ENCODE measurements at places on chromosomes 2 and 18.

- no peak for DNase-seq
Observed at GRCh38 chr2:153373510-153374279, 104.9 kb downstream of the RPRM start.

DNA sequence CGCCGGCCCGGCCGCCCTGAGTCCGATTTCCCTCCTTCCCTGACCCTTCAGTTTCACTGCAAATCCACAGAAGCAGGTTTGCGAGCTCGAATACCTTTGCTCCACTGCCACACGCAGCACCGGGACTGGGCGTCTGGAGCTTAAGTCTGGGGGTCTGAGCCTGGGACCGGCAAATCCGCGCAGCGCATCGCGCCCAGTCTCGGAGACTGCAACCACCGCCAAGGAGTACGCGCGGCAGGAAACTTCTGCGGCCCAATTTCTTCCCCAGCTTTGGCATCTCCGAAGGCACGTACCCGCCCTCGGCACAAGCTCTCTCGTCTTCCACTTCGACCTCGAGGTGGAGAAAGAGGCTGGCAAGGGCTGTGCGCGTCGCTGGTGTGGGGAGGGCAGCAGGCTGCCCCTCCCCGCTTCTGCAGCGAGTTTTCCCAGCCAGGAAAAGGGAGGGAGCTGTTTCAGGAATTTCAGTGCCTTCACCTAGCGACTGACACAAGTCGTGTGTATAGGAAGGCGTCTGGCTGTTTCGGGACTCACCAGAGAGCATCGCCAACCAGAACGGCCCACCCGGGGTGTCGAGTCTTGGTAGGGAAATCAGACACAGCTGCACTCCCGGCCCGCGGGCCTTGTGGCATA, 4.6 kb downstream of the SIX2 start:
- DNase-seq: no peak

DNA sequence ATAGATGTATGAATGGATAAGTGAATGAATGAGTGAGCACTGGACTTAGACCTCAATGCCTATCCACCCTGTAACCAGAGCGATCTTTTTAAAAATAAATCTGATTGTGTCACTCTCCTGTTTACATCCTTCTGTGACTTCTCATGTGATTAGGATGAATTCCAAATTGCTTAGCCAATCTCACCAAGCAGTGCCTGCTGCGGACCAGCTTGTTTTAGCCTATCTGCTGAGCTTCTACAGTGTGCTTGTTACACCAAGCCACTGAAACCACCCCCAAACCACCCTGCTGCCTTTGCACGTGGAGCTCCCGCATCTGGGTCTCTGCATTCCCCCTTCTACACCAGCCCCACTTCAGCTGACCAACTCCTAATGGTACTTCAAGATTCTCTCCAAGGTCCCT, 265.4 kb downstream of the EN1 start:
- no peak for DNase-seq

- no peak for DNase-seq
Observed at GRCh38 chr2:83615511-83615910, 843.6 kb downstream of the SUCLG1 start.

DNA sequence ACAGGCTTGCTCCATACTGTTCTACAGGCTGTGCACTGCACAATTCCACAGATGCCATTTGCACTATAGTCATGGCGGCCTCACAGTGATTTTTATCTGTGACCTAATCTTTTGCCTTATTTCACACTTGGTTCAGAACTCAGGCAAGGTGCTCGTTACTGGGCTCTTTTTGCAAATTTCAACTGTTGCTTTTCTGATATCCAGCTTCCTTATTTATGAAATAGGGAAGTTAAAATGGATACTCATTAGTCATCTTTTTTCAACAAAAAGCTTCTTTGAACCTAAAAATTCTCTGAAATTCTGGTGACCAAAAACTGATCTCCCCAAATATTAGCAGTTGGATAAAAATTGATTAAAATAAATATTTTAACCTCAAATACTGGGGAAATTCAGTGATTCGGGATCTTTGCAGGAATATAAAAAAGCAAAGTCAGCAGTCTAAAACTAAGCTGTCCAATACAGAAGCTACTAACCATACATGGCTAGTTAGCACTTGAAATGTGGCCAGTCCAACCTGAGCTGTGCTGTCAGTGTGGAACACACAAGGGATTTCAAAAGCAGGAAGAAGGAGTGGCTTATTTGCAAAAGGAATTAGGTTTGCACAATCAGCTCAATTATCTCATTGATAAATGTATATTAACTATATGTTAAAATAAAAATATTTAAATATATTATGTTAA, 134.4 kb downstream of the COL4A4 start:
- DNase-seq: no peak

DNA sequence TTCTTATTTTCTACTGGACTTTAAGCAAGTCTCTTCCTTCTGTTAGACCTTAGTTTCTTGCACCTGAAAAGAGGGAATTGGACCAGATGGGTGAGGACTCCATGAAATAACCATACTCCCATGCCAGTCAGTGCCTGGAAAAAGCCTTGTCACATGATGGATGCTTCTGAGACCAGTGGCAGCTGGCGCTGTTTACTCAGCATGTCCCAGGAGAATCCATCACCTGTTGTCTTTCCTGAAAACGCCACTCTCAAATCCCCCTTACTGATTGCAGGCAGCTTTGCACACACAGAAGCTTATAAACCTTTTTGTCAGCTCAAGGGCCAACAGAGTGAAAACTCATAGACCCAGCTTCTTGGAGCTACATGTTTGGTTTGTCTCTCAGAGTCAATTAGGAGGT, 117.6 kb downstream of the POLE4 start:
- no peak for DNase-seq

- no peak for DNase-seq
Observed at GRCh38 chr18:33307520-33307919, 133.0 kb downstream of the CCDC178 start.

GRCh38 chr2:44692821-44693220, 248.7 kb upstream of the SIX3 start:
- no peak for DNase-seq

GRCh38 chr2:15298770-15299169, 262.4 kb downstream of the NBAS start:
- DNase-seq: no peak

- no peak for DNase-seq
Observed at GRCh38 chr18:79488311-79489050, 92.8 kb downstream of the NFATC1 start.

DNA sequence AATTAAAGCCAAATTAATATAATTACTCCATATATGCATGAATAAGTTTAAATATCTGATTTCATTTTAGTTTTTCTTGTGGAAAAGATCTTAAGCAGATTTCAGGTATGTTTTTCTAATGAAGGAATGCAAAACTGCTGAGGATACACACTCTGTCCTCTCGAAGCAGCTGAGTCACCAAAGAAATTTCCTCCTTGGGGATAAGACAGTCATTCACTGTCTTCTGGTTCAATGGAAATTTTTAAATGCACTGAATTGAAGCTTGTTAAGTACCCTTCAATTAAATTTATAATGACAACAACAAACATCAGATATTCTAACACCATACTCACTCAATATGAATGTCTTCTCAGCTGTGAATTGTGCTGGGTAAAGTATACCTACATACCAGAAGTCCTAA, 101.5 kb upstream of the DNER start:
- no peak for DNase-seq

DNA sequence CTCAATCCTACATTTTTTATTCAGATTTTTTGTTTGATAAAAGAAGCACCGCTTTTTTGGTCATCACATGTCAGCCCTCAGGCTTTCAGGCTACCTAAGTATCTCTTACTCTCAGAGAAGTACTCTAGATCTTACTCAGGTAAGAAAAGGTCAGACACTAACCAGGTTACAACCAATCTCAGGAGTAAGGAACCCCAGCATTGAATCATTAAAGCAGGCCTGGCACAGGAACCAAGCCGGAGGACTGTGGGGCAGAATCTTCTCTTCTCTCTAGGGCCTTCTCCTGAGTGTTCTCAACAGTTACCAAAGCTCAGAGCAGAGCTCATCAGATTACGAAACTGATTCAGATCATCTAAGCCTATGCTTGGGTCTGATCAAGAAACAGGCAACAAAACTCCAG, 28.2 kb downstream of the RBMS1 start:
- no peak for DNase-seq

DNA sequence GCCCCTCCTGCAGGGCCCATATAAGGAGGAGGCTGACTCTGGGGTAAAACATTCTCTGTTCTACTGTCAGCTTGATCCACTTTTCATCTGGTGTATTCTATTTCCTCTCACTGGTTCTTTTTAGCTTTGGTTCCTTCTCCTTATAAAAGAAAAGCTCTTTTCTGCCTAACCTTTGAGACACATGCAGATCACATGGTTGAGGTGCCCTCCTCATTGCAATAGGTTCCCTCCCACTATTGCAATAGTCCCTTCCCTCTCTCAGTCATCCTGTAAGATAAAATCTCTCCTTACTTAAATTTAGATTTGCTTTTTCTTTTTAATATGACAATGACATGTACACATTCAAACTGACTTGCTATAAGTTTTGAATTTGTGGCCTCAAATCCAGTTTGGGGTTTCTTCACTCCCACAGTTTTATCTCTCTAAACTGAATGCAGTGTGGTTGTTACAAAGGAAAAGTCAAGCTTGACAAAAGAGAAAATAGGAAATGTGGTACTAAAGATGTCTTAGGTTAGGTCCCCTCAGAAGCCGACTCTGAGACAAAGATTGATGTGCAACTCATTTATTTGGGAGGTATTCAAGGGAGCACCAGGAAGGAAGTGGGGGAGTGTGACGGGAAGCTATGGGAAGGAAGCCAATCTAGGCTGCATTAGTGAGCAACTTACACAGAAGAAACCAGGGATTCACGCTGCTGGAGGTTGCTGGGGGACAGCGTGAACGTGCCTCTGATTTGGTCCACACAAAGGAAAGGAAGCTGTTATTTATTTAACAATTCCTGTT, 127.6 kb upstream of the LINC00305 start:
- no peak for DNase-seq

- peak; percentile 70 for DNase-seq
Observed at GRCh38 chr2:218217360-218218267, 625 bp downstream of the ARPC2 start.

GRCh38 chr2:197309691-197310231, 819 bp downstream of the ANKRD44 start:
- DNase-seq: peak; percentile 70

DNA sequence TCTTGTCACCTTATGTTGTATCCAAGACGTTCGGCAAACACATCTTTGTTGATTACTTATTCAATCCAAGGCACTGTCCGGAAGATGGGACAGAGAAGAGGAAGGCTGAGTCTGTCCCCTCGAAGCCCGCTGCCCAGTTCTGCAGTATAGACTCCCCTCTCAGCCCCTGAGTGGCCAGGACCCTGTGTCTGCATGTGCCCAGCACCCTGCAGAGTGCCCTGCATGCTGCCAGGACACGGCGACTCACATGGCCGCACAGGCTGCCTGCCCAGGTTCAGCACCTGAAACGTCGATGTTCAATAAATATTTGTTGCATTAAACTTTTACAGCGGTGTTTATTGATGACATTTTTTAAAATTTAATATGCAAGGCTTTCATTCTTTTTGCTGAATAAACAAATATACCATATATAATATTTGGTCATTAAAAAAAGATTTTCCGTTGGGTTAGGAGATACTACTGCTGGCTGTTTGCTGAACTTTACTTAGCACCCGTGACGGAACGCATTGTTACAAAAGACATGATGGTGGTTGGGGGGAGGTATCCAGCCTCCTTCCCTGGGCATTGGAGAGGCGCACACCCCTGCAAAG, 146.5 kb downstream of the PTGR3 start:
- no peak for DNase-seq

DNA sequence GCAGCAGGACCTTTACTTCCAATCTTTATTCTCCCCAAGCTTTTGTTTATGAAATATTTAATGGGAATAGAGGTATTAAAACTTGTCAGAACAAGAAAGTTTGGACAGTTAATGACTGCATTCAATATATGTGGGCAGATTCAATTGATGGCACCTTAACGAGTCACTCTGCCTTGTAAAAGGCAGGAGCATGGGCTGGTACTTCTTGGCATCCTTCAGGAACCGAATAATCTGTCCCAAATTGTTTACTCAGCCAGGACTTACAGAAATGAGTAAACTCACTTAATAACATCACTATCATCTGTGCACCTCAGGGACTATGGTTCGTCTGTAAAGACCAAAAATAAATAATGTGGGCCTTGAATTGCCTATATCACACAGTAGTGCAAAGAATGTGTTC, 1280.3 kb upstream of the TMEFF2 start:
- DNase-seq: no peak

- no peak for DNase-seq
Observed at GRCh38 chr2:3038636-3039035, 339.0 kb downstream of the EIPR1 start.

GRCh38 chr2:714005-714741, 37.0 kb upstream of the TMEM18 start:
- no peak for DNase-seq

- no peak for DNase-seq
Observed at GRCh38 chr2:120858361-120859106, 122.9 kb downstream of the GLI2 start.

GRCh38 chr2:212713681-212714080, 175.1 kb upstream of the ERBB4 start:
- no peak for DNase-seq

- no peak for DNase-seq
Observed at GRCh38 chr2:204108781-204109295, 172.3 kb downstream of the ICOS start.

DNA sequence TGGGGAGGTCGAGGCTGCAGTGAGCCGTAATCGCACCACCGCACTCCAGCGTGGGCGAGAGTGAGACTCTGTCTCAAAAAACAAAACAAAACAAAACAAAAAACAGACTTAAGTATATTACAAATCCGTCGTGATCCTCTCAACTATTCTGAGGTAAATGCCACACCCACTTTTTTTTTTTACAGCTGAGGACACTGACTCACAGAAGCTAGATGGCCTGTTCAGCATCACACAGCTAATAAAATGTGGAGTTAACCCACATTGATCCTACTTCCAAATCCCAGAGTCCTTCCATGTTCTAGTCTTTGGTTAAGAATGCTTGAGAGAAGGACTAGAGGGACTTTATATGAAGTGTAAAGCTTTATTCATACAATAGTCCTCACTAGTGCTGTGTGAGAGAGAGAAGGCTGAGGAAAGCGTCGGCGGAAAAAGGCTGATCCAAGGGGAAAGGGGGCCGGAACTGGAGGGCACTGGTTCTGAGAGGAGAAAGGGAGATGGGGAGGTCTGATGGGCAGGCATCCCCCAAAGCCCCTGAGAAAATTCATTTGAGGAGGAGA, 627 bp downstream of the RNF25 start:
- DNase-seq: no peak

DNA sequence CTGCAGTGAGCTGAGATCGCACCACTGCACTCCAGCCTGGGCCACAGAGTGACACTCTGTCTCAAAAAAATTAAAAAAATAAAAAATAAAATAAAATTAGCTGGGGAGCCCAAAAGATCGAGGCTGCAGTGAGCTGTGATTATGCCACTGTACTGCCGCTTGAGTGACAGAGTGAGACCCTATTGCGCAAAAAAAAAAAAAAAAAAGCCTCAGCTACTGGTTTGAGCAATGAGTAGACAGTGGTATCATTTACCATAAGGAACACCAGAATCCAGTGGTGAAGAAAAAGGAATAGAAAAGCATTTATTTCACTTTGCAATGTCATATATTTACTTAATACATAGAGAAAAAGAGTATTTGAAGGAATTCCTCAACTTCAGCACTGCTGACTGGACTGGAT, 3.0 kb downstream of the SAP130 start:
- DNase-seq: no peak

GRCh38 chr2:103132536-103133217, 370.8 kb downstream of the TMEM182 start:
- DNase-seq: no peak

Measured in activated T-cell treated with anti-CD3 and anti-CD28 coated beads, Interleukin-2, amount 50 U/mL, for 1 hour (primary cell).